ENCODE measurements at places on chromosomes 3 and 15.

- no peak for DNase-seq
These were observed 307.1 kb upstream of the SEMA6D start for GRCh38 chr15:47410247-47410646.

DNA sequence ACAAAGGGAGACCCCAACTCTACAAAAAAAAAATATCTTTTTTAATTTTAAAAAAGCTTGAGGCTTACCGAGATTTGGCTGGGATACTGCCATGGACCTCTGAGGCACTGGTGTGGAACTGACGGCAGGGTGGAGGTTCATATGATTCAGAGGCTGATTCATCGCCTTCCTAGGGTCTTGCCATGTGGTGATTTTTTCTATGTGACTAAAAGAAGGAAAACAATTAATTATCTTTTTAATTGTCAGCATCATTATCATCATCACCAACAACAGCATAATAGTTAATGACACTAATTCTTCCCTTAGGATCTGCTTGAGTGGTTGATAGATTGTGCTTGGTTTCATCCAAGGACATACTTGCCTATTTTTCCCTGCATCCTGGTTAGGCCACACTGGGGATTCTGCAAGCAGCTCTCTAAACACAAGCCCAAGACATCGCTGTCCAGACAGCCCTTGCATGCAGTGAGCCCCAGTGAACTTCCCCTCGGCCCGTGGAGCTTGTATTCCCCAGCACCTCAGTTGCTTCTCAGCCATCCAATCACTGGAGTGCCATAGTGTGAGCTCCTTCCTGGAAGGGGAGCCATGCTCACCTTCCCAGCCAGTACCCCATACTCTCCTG, 84.9 kb downstream of the WWTR1 start:
- DNase-seq, result no peak

DNA sequence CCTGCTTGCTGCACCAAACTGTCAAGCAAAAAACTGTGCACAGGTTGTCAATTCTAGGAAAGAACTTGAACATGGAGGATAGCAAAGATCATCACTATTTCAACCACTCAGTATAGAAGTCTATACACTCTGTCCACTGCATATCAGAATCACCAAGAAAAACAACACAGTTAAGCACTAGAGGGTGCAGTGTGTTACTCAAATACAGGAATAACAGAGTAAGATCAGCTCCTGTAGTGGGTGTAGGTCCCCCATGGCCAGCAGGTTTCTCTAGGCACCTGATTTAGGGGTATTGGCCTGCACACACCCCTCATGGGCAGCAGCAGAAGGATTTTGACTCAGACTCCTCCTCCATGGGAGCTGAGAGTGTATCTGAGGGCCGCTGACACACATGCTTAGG, 464.1 kb downstream of the EPHA6 start:
- no peak for DNase-seq

DNA sequence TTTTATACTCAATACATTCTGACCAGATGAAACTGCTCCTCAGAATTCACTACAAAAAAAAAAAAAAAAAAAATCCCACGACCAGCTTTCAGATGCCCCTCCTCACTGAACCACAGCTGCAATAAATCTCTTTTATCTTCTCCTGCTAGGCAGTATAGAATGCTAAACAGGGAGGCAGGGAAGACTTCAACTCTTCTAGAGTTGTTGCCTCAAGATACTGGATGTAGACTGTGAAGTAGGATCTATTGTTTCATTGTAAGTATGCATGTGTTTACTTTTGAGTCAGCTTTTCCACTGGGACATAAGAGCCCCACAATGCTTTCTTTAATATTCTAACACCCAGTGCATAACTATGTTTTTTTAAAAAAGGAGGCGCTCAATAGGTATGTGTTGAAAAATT, 401.4 kb downstream of the TBL1XR1 start:
- DNase-seq, result no peak

GRCh38 chr3:114565216-114565615, 271.4 kb downstream of the TIGIT start:
- no peak for DNase-seq

- DNase-seq, result no peak
These were observed 101.6 kb downstream of the CFAP44 start for GRCh38 chr3:113339616-113340244.

DNA sequence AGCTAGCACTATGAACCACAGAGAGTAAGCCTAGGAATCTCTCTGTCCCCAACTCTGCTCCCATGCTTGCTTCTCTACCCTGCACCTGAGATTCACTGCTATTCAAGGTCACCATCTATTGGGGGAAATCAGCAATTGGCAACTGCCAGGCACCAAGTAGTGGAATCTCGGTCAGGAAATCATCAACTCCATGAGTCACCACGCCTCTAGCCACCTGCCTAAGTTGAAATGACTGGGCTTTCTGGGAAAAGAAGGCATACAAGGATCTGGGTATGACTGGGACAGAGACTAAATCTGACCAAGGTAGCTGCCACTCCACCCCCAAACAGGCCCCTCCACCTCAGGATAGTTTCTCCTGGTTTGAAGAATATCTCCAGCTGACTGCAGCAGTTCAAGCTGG, 464.1 kb upstream of the CBLB start:
- no peak for DNase-seq

GRCh38 chr15:50880651-50881114, 27.8 kb upstream of the AP4E1 start:
- DNase-seq, result peak; percentile 33

GRCh38 chr3:26708501-26708900, 85.9 kb downstream of the LRRC3B start:
- DNase-seq, result no peak

GRCh38 chr3:118144919-118145318, 889.7 kb downstream of the IGSF11 start:
- no peak for DNase-seq

DNA sequence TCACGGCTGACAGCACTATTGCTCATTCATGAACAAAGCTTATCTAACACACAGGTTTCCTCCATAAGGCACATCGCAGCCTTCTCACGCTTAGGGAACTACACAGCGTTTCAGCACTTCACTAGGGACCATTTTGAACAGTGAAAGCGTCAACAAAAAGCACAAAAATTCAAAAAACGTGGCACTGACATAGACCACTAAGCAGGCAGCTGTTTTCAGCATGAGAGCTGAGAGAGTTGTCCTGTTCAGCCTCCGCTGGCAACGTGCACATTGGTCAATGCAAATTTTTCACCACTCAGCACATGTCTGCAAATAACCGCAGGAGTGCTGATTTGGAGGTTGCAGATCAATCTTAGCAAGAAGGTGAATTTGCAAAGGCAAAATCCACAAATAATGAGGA, 109.2 kb downstream of the LRRK1 start:
- no peak for DNase-seq

GRCh38 chr3:165669967-165670366, 167.3 kb downstream of the BCHE start:
- DNase-seq, result no peak

GRCh38 chr3:62585861-62586260, 212.5 kb upstream of the FEZF2 start:
- DNase-seq, result no peak

GRCh38 chr15:56653107-56653506, 80.2 kb downstream of the ZNF280D start:
- no peak for DNase-seq

DNA sequence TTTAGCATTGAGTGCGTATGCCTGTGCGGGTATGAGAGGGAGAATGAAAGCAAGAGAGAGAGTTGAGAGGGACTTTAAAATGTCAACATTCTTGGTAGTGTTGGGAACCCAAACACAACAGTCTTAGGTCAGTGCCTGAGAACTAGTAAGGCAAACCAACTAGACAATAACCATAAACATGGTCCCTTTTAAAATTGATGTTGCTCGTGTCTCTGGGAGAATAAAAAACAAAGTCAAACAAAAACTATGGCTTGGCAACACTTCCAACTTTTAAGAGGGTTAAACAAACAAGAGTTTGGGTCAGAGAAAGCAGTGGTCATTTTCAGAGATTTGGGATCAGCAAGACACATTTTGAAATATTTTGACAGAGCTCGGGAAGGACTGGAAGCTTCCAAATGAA, 146.7 kb upstream of the THBS1 start:
- no peak for DNase-seq

DNA sequence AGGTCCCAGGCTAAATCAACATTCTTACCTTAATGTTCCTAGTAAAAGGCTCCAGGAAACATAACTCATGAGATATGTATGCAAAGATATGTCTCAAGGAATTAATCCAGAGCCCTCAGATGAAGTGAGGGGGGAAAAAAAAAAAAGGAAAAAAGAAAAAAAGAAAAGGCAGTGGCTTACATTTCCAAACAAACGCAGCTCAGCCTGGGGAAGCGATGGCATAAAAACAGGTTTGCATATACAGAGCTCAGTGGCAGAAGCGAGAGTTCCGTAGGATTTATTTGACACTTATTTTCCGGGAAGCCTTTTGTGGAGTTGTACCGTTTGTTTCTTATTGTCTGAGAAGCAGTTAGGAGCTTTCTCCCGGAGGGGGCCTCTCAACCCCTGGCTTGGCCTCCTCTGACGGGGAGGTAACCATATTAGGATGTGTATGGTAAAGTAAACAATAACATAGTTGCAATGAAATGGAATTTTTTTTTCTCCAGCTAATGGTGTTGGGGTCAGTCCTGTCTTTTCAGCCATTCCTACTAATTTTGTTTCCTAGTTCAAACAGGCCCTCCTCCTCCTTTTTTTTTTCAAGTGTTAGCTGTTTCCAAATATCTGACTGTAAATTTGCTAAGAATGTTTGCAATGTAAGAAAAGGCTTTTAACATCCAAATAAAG, 338.6 kb downstream of the FOXP1 start:
- no peak for DNase-seq

Data from Panc1 (cell line).